Tibial nerve (tissue), 4 donors: ENCODE measurements at places on chromosomes 2 and 18.

DNA sequence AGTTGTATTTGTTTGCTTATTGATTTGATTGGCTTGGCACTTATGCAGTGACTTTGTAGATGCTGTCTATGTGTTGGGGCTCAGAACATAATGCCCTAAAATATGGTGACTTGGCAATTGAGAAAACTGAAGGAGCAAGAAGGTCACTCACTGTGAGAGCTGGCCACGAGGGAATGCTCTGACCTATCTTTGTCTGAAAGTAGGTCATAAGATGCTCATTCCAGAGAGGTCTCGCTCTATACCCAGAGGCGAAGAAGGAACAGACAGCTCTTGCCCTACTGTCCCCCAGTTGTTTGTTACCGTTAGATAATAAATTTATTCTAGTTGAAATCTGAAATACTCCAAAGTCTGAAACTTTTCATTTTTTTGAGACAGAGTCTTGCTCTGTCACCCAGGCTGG is 158.5 kb downstream of the TGIF1 start:
- peaks cover 13% of the 10 kb centered on the region for H3K4me1 ChIP-seq
- DNase-seq = no peak
- no peaks in the 10 kb centered on the region for H3K36me3 ChIP-seq
- no peak overlapping the region for H3K4me3 ChIP-seq

DNA sequence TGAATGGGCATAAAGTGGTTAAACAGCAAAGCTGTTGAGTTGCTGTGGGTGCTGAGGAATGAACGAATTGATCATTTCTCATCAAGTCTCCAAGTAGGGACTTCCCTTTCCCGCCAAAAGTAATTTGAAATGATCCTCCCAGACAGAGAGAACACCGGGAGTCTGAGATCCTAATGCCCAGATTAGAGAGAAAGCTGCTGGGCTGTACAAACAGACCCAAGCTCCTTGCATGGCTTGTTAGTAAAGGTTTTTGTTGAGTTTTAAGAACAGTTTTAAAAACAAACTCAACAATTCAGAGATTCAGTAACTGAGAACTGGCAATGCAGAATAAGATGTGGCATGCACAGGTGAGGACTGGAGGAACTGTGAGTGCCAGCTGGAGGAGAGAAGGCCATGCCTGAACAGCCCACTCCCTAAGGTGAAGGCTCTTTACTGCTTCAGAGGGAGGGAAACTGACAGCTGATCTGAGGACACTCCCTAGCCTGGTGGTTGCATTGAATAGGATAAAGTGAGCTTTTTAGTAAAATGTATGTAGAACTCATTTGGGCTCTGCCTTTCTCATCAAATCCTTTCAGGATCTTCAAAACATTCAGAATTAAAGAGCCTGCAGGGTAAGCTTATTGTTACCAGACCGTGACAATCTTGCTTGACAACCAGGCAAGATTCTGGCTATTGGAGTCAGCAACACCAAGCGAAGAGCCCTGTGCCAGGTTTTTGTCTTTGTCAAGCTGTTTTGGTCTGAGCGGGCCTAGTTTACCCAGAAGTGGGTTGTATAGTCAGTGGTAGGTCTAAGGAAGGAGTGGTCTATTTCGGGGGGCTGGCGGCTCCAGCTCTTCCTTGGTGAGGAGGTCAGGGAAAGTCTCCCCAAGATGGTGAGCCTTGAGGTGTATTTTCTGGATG is 63.2 kb upstream of the IGFBP5 start:
- DNase-seq = no peak
- H3K4me3 ChIP-seq = no peak overlapping the region
- no peaks in the 10 kb centered on the region for H3K27me3 ChIP-seq
- no peak overlapping the region for H3K27ac ChIP-seq
- no peaks in the 10 kb centered on the region for H3K4me1 ChIP-seq
- no peaks in the 10 kb centered on the region for H3K36me3 ChIP-seq

DNA sequence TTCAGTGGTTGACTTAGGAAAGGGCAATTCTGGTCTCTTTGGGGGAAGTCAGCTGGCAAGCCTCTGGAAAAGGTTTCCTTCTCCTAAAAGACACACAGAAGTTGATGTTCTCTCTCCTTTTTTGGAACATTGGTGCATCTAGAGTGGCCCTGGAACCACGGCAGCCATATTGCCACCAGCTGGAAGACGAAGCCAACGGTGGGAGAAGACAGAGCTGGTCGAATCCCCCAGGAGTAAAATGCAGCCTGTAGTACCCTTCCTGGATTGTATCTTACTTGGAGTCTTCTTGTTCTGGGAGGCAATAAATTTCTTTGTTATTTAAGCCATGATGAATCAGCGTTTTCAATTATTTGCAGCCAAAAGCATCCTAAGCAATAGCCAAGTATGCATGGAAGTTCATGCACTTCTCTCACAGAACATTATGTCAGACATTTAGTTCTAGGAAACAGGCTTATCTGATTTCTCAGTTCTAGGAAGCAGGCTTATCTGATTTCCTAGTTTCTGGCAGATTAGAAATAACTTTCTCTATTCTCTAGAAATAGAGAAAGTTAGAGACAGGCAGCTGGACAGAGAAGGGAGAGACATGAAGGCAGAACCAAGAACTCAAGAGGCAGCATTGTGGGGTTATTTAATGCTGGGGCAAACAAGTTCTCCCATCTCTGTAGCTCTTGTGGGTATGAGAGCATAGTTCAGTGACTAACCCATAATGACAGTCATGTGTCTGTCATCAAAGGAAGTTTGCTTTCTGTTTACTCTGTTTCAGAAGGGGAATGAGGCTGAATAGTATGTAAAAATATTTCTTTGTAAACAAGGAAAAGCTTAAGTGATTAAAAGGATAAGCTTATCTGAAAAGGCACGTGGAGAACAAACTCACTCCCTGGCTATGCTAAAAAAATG is 40.5 kb upstream of the NABP1 start:
- no peaks in the 10 kb centered on the region for H3K36me3 ChIP-seq
- peaks cover 20% of the 10 kb centered on the region for H3K4me1 ChIP-seq
- no peak for DNase-seq
- H3K27ac ChIP-seq = peak overlapping the region; percentile 62
- no peak overlapping the region for H3K4me3 ChIP-seq

- H3K27me3 ChIP-seq = no peaks in the 10 kb centered on the region
- H3K36me3 ChIP-seq = no peaks in the 10 kb centered on the region
Observed at GRCh38 chr2:218755567-218756404, 26.2 kb upstream of the CYP27A1 start.

- peaks cover 14% of the 10 kb centered on the region for H3K4me1 ChIP-seq
- DNase-seq = no peak
- peak overlapping the region; percentile 22 for H3K27ac ChIP-seq
- H3K27me3 ChIP-seq = no peaks in the 10 kb centered on the region
- H3K4me3 ChIP-seq = no peak overlapping the region
- H3K36me3 ChIP-seq = no peaks in the 10 kb centered on the region
Observed at GRCh38 chr2:160205505-160205904, 5.4 kb upstream of the ITGB6 start.

- H3K36me3 ChIP-seq = no peaks in the 10 kb centered on the region
- no peaks in the 10 kb centered on the region for H3K27me3 ChIP-seq
- no peaks in the 10 kb centered on the region for H3K4me1 ChIP-seq
- H3K4me3 ChIP-seq = peak overlapping the region; percentile 90
Observed at GRCh38 chr18:8607776-8608742, 1.2 kb upstream of the RAB12 start.

DNA sequence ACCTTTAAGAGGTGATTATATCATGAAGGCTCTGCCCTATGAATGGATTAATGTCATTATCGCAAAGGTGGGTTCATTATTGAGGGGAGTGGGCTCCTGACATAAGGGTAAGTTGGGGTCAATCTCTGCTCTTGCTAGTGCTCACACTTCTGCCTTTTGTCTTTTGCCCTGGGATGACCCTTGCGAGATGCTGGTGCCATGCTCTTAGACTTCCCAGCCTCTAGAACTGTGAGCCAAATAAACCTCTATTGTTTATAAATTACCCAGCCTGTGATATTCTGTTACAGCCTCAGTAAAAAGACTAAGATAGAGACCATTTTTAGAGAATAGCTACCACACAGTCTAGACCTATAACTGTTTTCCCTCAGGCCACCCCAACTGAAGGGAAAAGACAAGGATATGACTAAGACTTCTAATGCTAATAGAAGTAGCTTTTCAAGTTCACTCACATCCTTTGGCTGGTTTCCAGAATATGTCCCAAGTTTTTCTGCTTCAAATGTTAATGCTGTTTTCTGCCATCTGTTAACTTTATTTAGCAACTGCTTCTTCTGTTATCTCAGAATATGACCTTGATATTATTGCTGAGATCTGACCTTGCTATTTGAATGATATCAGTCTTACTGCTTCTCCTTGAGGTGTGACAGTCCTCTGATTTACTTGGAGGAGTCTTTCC is 65.1 kb upstream of the STAM2 start:
- no peak for DNase-seq
- no peak overlapping the region for H3K4me3 ChIP-seq
- no peaks in the 10 kb centered on the region for H3K36me3 ChIP-seq

DNA sequence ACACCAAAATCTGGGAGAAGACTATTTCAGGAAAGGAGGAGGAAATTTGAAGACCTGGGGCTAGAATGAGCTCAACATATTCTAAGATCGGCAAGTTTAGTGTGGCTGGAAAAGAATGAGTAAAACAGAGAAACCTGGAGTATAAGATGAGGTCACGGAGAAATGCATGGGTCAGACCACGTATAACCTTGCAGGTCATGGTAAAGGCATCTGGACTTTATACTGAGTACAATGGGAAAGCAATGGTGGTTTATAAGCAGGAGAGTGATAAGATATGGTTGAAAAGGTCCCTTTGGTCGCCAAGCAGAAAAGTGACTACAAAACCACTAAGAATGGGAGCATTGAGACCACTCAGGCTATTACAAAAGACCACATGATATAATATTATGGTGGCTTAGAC is 91.2 kb upstream of the CDKL4 start:
- H3K27me3 ChIP-seq = no peaks in the 10 kb centered on the region
- H3K36me3 ChIP-seq = no peaks in the 10 kb centered on the region
- no peaks in the 10 kb centered on the region for H3K4me1 ChIP-seq
- H3K27ac ChIP-seq = no peak overlapping the region

DNA sequence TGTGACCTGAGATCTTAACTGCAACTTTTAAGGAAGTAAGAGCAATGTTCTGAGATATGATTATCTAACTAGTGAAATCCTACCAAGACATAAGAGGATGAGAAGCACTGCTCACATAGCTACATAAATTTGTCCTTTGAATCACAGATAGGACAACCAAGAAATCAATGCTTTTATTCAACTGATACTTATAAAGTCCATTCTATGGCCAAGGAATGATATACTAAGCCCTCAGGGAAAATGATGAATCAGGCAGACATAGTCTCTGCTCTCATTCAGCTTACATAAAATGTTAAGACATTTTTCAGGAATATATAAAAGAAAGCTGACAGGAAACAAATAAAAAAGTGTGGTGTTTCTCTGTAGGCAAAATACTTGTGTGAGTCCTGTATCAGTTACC is 39.1 kb downstream of the PGAP1 start:
- H3K36me3 ChIP-seq = no peaks in the 10 kb centered on the region
- H3K27ac ChIP-seq = no peak overlapping the region
- H3K4me3 ChIP-seq = no peak overlapping the region
- DNase-seq = no peak
- no peaks in the 10 kb centered on the region for H3K27me3 ChIP-seq

DNA sequence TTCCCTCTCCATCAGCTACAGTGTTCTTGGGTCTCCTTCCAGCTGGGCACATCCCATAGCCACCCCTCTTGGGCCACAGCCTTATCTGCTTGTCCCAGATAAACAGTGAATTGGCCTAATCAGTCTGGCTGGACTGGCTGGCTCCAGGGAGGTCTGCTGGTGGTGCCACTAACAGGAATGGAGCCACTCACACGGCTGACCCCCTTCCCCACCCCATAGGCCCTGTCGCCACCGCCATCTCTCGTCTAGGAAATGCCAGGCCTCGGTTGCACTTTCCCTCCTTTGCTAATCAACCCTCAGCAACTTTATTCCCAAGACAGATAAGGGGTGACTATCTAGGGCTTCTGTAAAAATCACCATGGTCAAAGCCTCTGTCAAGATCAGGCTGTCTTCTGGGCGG is 23.0 kb upstream of the TNP1 start:
- no peak for DNase-seq
- H3K4me1 ChIP-seq = no peaks in the 10 kb centered on the region
- H3K27me3 ChIP-seq = no peaks in the 10 kb centered on the region
- no peaks in the 10 kb centered on the region for H3K36me3 ChIP-seq
- H3K27ac ChIP-seq = no peak overlapping the region

DNA sequence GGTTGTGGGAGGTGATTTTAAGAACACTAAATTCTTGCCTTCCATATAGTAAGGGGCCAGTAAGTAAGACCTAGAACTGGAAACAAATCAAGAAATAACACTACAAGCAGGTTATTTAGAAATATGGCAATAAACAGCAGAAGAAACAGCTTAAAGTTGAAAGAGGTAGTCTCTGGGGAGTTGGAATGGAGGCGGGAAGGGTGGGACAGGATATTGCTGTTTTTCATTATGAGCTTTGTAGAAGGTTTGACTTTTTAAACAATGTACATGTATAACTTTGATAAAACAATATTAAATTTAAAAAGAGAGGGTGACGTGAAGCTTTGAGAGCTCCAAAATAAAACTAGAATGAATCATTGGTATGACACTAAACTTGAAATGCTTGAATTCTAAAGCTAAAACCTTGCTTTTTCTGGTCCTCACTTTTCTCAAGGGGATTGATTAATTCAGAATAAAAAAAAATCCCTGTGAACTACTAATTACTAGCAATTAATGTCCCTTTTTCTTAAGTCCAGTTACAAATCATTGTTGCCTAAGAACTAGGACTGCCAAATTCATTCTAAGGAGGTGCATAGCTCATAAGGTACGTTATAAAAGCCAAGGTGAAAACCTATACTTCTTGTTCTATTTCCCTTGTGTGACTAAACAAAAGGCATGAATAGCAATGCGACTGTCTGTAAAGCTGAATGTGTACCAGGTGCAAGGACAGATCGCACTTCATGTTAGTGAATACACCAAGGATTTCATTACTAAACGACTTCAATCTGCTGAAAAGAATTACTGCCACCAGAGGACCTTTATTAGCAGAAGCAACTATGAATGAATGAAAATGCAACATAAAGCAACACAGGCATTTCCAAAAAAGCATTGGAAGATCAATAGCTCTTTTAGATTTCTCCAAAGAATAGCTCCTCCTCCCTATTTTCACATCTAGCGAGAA is 177.5 kb downstream of the RBM43 start:
- H3K4me3 ChIP-seq = no peak overlapping the region
- H3K27me3 ChIP-seq = no peaks in the 10 kb centered on the region
- H3K4me1 ChIP-seq = no peaks in the 10 kb centered on the region
- H3K27ac ChIP-seq = no peak overlapping the region

DNA sequence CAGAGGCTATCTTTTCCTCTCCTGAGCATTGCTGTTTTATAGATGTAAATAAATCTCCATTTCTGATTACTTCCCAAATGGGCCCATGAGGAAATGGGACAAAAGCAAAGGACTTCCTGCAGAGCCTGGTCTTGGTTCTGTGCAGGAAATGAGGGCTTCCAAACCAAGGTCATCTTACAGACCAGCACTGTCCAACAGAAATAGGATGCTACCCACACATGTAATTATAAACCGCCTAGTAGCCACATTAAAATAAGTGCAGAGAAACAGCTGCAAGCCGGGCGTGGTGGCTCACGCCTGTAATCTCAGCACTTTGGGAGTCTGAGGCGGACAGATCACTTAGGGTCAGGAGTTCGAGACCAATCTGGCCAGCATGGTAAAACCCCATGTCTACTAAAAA is 6.2 kb downstream of the TTL start:
- H3K4me3 ChIP-seq = no peak overlapping the region
- no peaks in the 10 kb centered on the region for H3K27me3 ChIP-seq
- no peak overlapping the region for H3K27ac ChIP-seq
